Activated naive CD4-positive, alpha-beta T cell treated with Interleukin-2 at 50 U/mL for 16 hours (primary cell): ENCODE measurements at places on chromosomes 6 and 20.

GRCh38 chr6:35398526-35398925, 53.6 kb upstream of the FANCE start:
- no peak for DNase-seq

GRCh38 chr6:113953346-113953745, 17.6 kb downstream of the HDAC2 start:
- no peak for DNase-seq

DNA sequence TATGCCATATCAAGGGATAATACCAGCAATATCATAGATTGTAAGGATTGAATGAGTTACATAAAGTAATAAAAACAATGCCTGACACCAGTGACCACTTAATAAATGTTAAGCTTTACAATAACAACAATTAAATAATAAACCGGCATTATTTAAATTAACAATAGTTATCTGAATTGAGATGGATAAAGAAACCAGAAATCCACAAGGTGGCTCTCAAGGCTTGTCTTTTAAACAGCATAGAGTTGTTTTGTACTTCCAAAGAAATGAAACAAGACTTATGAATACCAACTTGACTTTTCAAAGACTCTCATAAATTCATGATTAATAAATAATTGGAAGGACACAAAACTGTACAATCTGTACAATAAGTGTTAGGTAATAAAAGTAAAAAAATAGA, 203.1 kb downstream of the ASCC3 start:
- DNase-seq: no peak

- no peak for DNase-seq
These were observed 59.1 kb downstream of the FOXA2 start for GRCh38 chr20:22525069-22525820.

GRCh38 chr6:41914869-41915530, 5.9 kb downstream of the MED20 start:
- DNase-seq: no peak

DNA sequence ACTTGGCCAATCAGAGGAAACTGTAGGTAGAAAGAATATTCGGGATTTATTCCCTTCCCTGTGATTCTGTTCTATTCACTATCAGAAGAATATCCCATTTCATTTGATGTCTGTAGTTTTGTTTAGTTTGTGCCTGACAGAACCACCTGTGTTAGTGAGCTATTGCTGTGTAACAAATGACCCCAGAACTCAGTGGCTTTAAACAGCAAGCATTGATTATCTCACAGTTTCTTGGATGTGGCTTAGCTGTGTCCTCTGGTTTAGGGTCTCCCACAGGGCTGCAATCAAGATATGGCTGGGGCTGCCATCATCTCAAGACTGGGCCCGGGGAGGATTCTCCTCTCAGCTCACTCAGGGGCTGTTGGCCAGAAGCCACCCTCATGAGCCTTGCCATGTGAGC, 143.7 kb downstream of the ZDHHC14 start:
- no peak for DNase-seq
